CD4-positive, alpha-beta T cell treated with Interleukin-4 for 4 hours (primary cell): ENCODE measurements at places on chromosomes 13 and 19.

GRCh38 chr19:52599241-52599640 lies 29.2 kb downstream of the ZNF701 start:
- no peak for DNase-seq

GRCh38 chr19:2701361-2702169 lies 929 bp downstream of the GNG7 start:
- no peak for DNase-seq

DNA sequence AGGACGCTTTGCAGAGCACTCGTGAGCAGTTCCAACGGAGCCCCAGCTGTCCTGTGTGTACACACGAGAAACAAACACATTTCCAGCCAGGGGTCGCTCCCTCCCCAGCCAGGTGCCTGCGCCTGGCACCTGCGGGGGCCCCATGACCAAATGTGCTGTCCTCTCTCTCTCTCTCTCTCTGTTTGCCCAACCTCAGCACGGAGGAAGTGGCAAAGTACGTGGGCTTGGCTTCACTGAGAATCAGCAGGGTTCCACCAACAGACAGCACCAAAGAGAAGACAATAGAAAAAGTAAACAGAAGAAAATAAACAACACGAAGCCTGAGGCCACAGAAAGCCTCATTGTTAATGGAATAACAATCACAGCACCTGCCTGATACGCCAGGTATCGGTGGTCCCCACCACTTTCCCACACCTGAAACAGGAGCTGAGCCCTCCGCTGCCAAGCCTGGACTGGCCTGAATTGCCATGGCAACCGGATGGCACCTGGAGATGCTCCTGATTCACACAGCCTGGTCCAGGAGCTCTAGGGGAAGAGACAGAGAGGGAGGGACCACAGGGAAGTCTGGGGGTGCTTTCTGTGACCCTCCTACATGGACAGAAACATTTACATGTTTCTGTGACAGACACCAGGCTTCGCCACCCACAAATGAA lies 103.9 kb upstream of the CACNA1A start:
- DNase-seq: no peak

- DNase-seq: no peak
Measured at GRCh38 chr13:101523154-101524131, 71.0 kb downstream of the ITGBL1 start.

- DNase-seq: no peak
Measured at GRCh38 chr19:39752390-39752789, 14.6 kb upstream of the CLC start.
